RPMI7951 (cell line): ENCODE measurements at places on chromosomes 2 and 18. TPM values are rescaled to one million over a fixed set of nuclear protein-coding genes. Genes with fewer than 3 reads are reported as not detected.

DNA sequence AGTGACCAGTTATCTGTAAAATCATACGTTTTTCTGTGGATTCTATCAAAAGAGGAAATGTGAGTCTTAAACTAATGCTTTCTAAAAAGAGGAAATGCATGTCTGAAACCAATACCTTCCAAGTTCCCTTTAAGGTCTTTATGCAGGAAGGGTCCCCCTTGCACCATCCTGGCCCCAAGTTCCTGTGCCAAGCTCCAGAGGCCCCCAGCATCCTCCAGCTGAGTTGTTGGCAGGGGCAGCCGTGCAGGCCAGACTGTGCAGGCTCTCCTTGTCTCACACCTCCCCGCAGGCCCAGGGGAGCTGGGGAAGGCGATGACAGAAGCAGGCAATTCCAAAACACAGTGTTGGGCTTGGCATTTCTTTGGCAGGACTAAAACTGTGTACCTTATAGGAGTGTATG, 39.2 kb downstream of the DPYSL5 start:
- DNase-seq, result no peak

DNA sequence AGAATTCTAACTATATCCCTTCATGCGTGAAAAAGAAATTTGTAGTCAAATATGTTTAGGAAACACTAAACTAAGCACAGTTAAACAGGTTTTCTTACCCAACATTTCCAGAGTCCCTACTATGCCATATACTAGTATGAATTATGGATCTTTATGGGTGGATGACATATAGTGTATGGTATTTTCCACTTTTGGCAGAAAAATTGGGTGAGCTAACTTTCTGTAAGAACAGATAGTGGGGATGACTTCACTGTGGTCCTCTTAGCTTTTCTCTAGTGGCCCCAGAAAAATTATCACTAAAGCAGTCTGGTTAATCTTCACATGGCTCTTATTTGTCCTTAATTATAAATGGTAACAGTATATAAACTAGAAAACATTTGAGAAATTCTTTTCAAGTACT, 240.0 kb upstream of the GULP1 start:
- DNase-seq, result no peak

DNA sequence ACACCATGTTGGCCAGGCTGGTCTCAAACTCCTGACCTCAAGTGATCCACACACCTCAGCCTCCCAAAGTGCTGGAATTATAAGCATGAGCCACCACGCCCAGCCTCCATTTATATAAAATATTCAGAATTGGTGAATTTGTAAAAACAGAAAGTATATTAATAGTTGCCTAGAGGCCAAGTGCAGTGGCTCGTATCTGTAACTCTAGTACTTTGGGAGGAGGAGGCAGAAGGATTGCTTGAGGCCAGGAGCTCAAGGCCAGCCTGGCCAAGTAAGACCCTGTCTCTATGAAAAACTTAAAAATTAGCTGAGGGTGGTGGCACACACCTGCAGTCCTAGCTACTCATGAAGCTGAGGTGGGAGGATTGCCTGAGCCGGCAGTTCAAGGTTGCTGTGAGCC, 89.6 kb downstream of the SLC25A12 start:
- no peak for DNase-seq

DNA sequence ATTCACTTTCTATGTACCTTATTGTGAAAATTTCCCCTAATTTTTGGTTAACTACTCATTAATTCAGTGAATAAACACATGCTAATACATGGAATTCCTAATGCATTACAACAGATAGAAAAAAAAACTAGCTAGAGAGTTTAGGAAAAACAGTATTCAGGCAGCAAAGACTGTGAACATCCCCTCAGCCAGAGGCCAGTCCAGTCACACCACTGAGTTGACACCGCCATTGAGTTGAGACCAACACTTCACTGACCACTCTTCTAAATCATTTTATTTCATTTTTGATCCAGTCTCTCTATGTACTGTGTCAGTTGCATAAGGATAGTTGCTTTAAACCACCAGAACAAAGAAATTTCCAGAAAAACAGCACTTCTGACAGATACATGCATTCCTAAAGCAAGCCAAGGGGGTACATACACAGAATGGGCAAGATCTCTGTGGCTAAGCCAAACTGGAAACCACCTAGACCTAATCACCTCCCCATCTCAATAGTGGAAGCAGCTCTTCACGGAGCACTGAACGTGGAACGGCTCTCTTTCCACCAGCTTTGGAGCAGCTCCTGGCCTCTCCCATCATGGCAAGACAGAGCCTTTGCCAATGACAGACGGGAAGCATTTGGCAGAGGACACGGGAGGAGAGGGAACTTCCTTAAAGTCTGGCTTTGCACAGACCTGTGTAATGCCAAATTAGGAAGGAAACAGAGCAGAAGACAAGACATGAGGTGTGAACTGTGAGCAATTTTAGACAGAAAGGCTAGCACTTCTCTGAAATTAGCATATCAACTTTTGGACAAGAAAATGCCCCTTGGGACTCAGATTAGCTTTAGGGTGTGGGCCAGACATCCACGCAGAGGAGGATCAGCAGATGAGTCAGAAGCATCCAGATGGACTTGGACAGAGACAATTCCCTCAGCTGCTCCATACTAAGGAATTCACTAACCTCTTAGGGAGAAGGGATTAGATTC, 36.4 kb downstream of the CACNB4 start:
- peak; percentile 67 for DNase-seq

DNA sequence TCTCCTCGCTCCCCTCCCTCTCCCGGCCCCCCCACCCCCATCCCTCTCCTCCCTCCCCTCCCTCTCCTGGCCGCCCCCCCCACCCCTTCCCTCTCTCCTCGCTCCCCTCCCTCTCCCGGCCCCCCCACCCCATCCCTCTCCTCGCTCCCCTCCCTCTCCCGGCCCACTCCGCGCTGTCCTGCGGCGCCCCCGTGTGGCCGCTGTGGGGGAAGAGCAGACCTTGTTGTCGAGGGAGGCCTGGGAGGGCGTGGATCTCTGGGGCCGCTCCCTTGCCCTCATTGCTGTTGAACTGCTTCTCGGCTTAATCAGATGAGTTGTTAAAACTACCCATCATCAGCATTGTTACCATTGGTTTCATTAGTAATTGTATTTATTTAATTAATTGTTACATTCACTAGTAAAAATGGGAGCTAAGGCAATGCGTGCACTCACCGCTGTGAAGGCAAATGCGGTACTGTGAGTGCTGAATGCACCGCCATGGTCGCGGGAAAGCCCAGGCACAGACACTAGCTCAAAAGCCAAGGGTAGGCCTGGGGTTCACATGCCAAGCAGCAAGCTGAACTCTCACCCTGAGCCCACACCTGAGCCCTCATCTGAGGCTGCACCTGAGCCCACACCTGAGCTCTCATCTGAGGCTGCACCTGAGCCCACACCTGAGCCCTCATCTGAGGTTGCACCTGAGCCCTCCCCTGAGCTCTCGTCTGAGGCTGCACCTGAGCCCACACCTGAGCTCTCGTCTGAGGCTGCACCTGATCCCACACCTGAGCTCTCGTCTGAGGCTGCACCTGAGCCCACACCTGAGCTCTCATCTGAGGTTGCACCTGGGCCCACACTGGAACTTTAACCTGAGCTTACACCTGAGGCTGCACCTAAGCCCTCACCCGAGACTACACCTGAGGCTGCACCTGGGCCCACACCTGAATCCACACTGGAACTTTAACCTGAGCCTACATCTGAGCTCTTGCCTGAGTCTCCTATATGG, 8.8 kb downstream of the RTP5 start:
- peak; percentile 65 for DNase-seq

DNA sequence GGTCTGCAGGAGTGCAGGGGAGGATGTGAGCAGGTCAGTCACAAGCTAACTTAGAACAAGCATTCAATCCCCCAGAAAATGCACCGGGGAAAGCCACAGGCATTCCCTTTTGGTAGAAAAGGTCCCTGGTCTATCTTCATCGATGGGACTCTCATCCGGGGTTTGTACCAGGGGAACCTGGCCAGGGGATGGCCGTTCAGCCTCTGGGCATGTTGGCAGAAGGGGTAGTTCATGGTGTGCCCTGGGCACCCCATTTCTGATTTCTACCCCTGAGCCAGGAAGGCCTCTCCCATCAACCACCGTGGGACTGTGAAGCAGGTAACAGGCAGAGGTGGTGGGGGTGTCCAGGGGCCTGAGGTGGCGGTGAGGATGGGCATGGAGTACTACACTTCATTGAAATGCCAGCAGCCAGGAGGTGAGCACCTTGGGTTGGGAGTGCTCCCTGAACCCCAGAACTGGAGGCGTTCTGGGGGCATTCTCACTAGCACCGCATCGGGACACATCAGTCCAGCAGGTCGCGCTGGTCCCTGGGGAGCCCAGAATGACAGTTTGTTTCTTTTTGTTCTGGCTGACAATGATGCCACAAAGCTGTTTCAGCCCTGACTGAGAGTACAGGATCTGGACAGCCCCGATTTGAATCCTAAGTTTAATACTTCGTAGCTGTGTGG, 172.3 kb downstream of the SMAD7 start:
- DNase-seq, result no peak

- DNase-seq, result no peak
These were observed 48.3 kb upstream of the SEMA4C start for GRCh38 chr2:96918092-96918753.

GRCh38 chr2:189624648-189625355, 36.5 kb upstream of the ASNSD1 start:
- no peak for DNase-seq

DNA sequence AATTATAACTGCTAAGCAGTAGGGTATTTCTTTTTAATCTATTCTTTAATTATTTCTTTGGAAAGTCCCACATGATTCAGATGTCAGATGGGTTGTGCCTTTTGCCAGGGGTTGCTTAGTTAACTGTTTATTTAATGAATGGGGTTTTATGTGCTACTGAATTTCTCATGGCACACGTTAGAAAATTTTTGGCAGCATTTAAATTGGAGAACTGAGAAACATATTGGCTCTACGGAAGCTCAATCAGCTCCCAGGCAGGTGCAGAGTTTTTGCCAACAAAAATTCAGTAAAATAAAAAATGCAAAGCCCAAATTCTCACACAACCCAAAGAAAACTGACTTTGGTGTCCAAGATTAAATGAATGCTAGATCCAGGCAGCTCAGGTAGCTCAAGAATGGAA, 467.2 kb downstream of the NRXN1 start:
- no peak for DNase-seq

GRCh38 chr2:43754180-43754579, 19.7 kb upstream of the DYNC2LI1 start:
- peak; percentile 58 for DNase-seq

DNA sequence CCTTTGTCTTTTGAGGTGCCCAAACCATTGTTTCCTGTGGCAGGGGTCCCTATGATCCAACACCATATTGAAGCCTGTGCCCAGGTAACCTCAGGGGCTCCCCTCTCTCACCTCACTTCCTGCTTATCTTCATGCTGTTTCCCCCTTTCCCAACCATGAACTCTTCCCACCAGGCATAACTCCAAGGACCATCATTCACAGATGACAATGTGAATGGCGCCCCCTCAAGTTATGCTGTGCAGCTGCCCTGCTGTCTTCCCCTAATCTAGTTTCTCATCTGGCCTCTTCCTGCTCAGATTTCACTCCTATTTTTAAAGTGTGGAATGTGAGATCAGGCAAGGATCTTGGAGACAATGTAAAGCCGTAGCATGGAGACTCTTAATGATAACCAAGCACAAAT, 1.4 kb downstream of the GMPPA start:
- DNase-seq, result peak; percentile 63

GRCh38 chr2:202442882-202443281, 66.8 kb downstream of the BMPR2 start:
- DNase-seq, result no peak

- no peak for DNase-seq
These were observed 111.3 kb upstream of the CAVIN2 start for GRCh38 chr2:191957996-191958860.

DNA sequence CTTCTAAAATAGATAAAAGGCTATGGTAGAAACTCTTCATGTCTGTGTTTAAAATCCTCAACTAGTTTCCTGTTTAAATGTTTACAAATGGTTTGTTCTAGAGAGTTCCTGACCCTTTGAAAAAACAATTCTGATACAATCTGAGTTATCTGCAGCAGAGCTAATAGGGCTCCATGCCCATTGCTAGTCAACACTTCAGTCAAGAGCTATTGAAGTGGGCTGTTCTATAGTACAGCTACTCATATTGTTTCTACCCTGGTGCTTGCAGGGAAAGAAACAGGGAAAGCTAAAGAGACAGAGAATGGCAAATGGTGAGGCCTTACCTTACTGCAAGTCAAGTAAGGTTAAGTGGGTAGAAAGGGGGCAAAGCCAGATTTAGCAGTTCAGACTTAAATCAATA, 112.3 kb upstream of the CAVIN2 start:
- no peak for DNase-seq

GRCh38 chr2:19525313-19525712, 166.9 kb upstream of the OSR1 start:
- no peak for DNase-seq

GRCh38 chr2:186546846-186547245, 43.0 kb upstream of the ITGAV start:
- peak; percentile 22 for DNase-seq

DNA sequence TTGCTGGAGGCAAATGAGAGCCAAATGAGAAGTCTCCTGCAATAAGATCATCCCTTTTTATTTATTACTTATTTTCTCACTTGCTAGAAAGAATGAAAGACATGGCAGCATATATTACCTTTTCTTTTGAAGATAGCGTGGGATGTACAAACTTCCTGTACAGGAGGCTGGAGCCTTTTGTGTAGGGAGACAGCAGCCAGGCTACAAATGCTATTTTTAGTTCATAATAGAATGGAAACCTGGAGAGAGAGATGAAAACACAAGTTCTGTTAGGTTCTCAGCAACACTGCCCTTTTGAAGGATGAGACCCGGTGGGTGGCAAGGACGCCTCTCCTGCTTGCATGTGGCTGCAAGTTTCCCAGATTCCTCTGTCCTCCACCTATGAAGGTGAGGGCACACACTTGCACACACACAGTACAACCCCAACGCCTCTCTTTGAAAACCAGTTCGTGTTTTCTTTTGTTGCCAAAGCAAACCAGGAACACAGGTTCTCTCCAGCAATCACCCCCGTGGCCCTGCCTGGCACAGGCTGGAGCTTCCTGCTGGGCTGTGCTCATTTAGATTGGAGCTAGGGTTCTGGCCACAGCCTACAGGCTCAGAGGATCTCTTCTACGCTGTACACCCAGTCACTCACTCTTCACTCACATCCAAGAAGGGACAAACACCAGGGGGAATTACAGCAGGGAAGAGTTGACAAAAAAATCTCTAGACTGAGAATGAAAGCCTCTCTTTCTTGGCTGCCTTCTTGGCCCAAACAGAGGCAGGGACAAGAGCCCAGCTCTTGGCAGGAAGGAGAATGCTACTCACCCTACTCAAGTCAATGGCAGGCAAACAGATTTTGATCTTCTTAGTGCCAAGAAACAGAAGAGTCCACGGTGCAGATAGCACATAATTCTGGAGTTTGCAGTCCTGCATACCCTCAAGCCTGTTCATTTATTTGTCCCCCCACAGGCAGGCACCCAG, 55.6 kb downstream of the MRPL35 start:
- DNase-seq, result no peak

GRCh38 chr2:158745067-158745865, 49.9 kb upstream of the DAPL1 start:
- DNase-seq, result peak; percentile 57

Gene UGT1A1
- not detected in 2 replicates for total RNA-seq

Gene PROM2
- 1.8 and 2.4 TPM in 2 replicates for total RNA-seq

Gene DLX1
- 7.8 and 8.8 TPM in 2 replicates for total RNA-seq

Gene IL1B
- 57.5 and 71.6 TPM in 2 replicates for total RNA-seq

Gene COLEC12
- 95.0 and 103 TPM in 2 replicates for total RNA-seq

Gene ABCB11
- not detected in 2 replicates for total RNA-seq

Gene SLC9A4
- total RNA-seq, result not detected in 2 replicates

Gene SLC23A3
- 0.59 TPM in 1 of 2 replicates, not detected in the other for total RNA-seq

Gene IGFBP2
- total RNA-seq, result 3.5 and 6.4 TPM in 2 replicates

Gene LIMS2
- 3.3 and 3.8 TPM in 2 replicates for total RNA-seq

Gene GPR155
- 2.4 and 2.9 TPM in 2 replicates for total RNA-seq
